CD4-positive, alpha-beta memory T cell (primary cell): ENCODE measurements at places on chromosomes 16 and 17.

DNA sequence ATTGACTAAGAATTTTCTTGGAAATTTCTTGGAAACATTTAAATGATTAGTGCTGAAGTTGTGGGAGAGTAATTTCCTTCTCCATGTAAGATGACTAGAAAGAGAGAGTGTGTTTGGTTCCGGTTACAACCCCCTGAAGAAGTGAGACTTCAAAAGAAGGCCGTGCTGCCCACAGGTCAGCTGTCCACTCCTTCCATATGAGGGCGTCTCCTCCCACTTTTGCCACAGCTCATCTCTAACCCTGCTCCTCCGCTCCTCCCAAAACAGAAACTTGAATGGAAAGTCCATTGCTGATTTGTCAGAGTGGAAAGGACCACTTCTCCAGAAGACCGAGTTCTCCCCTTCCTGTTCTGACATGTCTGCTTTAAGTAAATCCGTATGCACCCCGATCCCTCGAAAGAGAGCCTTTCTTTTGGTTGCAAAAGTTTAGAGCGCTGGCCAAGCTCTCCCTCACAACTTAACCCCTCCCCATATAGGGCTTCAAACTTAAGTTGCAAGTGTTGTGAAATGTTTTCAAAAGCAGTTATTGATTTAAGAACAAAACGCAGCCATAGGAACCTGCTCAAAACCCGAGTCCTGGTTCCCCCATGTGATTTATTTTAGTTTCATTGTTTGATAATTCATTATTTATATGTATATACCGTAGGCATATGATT lies 129.5 kb downstream of the SOCS1 start:
- DNase-seq = no peak

DNA sequence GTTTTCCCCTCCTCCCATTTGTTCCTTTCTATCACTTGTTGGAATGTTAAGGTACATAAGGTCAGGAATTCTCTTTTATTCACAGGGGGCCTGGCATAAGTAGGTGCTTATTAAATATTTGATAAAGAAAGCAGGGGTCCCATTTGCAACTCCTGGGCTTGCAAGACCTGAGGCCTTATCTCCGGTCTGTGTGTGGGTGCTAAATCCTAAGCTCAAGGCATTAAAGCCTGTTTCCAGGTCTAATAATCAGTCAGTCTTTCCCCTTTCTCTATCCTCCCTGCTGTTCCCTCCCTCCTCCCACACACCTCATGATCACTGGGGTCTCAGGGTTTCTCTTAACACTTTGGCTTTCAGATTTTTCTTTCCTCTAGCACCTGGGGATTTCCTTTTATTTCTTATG lies 17.1 kb downstream of the NTN1 start:
- DNase-seq = no peak

DNA sequence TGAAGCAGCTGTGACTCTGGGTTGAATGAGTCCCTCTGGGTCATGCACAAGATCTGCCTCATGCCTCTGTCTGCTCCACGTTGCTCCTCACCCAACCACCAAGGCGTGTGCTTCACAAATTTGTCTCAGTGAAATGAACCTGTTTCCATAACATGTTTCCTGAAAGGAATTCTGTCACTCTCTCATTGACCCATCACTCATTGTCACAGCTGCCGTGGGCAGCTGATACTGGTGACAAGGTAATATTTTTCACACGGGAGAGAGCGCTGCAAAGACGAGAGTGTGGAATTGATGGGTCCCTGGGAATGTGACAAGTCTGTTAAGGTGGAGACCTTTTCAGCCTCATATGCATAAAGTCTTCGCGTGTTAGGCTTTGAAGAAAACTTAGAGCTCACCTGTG lies 391.4 kb downstream of the CPPED1 start:
- no peak for DNase-seq

DNA sequence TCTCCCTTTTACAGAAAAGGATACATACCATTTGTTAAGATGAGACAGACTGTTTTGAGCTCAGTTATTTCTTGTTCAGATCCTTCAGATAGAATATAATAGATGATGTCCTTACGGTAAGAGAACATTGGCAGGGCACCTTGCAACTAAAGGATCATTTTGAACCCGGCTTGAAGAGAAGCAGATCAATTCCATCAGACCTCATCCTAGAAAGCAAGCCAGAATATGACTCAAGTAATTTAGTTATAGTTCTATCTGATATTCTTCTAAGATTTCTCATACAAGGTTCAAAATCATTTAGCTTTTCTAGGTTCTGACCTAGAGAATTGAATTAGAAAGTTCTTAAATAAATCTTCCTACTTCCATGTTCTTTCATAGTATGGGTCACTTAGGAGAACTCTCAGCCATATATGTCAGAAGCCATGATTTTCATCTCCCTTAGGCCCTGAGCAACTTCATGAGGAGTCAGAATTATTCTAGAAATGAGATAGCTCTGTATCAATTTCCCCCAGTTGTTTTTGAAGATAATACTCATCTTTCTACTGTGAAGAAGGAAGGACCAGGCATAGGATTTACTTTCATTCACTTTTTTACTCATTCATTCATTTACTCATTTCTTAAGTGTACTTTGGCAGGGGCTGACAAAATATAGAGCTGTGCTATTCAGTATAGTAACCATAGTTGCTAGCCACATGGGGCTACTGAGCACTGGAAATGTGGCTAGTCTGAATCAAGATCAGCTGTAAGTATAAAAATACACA lies 2.5 kb upstream of the CMTM1 start:
- no peak for DNase-seq

DNA sequence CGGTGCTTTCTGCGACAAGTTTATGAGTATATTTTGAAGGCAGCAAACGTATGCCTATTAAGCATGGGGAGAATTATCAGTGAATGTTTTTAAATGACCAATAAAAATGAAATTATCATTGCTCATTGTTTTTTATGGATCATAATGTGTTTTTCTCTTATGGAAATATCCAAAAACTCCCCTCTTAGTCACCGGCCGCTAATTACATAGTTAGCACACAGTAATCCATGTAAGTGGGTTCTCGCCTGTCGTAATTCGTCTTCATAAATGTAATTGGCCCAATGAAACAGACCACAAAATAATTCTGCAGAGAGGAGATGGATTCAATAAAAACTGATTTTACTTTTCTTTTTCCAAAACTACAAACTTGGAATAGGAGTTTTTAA lies 69.3 kb downstream of the WSCD1 start:
- no peak for DNase-seq

DNA sequence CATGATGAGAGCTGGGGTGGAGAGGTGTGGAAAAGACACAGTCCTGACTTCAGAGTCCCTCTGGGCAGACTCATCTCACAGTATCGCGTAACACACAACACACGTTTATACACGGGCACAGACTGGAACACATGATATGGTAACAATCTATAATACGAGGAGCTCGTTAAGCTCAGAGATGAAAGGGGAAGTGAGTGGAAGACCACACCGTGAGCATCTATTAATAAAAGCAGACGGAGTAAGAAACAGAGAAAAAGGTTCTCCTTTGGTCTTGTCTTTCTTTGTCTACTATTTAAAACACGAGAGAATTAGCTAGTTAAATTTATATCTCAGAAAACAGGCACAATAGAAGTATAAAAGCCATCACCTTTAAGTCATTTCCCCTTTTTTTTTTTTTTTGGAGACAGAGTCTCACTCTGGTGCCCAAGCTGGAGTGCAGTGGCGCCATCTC lies 13.5 kb downstream of the ANKRD11 start:
- no peak for DNase-seq

- no peak for DNase-seq
These were observed 72.2 kb upstream of the GNAO1 start for GRCh38 chr16:56119133-56119532.

GRCh38 chr16:50696575-50697420 lies 3.4 kb downstream of the NOD2 start:
- DNase-seq = peak; percentile 71

DNA sequence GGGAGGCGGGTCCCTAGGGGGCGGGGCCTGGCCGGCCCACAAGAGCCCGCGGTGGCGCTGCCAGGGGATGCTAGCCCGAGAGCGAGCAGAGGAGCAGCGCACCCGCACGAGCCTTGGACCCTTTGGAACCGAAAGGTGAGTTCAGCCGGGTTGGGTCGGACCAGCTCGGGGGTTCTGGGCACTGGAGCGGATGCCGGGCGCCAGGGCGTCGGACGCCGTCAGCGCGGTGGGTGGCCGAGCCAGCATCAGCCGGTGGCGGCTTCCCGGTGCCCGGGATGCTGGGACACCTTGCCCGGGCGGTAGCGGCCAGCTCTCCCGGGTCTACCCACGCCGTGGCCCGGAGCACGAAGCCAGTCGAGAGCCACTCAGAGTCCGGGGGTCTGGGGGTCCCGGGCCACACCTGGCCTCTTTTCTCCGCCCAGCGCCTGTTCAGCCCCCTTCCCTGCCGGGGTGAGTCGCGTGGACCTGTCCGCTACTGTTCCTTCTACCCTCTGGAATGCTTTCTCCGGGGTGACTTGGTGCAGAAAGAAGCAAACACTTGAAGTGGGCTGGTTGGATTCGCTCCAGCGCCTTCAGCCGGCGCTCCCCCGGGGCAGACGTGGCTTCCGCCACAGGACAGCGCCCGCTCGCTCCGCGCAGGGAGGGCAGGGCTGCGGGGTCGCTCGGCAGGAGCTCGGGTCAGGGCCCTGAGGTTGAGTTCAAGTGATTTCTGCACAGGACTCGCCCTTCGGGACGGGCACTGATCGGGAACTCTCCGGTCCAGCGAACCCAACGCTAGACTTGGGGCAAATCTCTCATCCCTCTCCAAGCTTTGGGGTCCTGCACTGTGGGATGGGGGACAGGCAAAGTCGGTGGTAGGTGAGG lies at the start of gene SCNN1G:
Gene SCNN1G (plus strand): TSS at position 67 of the 864 bp plus-strand sequence. CDS start 3,527 bp downstream, outside the sequence.
- no peak for DNase-seq
